NCI-H460 (cell line): ENCODE measurements at places on chromosomes 12 and 14.

- DNase-seq: no peak
These were observed 16.2 kb downstream of the ZDHHC22 start for GRCh38 chr14:77125281-77125801.

- DNase-seq: no peak
These were observed 67.8 kb downstream of the CHGA start for GRCh38 chr14:92990456-92991430.

DNA sequence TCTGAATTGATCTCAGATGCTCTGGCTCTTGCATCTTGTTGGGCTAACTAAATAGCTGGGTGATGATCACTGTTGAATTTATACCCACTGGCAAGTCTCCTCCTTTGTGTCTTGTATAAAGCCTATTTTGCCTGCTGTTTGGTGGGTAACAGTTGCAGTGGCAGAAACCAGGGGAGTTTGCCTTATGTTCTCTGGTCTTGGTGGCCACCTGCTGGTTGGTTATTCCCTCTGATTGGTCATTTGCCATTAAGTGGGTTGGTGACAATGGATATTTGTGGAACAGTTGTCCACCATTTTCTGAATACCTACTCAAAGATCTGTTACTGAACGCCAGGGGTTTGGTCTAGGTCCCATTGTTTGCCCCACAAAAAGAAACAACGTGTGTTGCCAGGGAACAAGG, 52.1 kb downstream of the AVPR1A start:
- DNase-seq: no peak

DNA sequence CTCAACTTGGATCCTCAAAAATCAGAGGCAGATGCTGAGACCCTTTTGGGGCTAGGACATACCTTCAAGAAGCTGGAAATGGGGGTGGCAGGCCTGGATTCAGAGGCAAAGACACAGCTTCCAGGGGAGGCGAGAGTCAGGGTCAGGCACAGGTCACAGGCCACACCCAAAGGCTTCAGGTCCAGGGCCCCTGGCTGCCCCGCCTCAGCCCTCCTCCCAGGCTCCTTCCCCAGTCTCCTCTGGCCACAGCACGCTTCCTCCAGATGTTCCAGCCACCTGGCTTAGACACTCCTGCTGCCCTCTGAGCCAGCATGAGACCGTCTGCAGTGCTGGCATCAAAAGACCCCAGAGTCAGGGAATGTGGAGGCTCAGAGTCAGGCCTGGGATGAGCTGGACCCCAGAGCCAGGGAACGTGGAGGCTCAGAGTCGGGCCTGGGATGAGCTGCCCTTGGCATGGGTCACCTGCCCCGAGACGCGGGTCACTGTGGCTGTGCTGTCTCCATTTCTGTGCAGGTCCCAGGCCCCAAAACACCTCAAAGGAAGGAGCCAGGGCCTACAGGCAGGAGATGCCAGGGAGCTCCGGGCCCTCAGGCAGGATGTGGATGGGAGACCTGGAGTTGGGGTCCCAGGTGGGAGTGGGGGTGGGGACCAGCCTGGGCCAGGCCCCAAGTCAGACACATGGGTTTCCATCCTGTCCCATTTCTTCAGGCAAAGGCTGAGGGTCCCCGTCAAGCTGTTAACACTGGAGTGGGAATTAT, 58.9 kb downstream of the DIO3 start:
- no peak for DNase-seq

DNA sequence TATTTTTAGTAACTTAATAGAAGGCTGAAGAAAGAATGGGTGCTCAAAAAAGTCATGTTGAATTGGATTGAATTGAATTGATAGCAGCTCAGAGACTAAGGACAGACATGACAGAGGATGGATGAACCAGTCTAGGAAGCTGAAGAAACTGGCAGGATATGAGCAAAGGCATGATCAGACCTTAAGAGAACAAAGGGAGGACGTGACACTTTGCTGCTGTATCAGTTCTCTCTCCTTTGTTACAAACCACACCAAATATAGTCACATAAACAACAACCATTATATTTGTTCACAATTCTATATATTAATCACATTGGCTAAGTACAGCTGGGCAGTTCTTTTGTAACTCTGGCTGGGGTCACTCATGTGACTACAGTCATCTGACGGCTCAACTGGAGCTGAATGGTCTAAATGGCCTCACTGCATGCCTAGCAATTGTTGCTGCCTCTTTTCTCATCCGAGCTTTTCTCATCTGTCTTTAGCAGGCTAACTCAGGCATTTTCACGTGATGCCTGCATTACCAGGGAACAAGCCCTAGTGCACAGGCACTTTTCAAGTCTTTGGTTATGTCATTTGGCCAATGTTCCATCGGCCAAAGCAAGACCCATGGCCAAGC, 355.0 kb downstream of the ETNK1 start:
- DNase-seq: no peak

- DNase-seq: no peak
These were observed 111.1 kb downstream of the STAB2 start for GRCh38 chr12:103697971-103698751.

- DNase-seq: no peak
These were observed 6.4 kb upstream of the TC2N start for GRCh38 chr14:91873471-91874415.

DNA sequence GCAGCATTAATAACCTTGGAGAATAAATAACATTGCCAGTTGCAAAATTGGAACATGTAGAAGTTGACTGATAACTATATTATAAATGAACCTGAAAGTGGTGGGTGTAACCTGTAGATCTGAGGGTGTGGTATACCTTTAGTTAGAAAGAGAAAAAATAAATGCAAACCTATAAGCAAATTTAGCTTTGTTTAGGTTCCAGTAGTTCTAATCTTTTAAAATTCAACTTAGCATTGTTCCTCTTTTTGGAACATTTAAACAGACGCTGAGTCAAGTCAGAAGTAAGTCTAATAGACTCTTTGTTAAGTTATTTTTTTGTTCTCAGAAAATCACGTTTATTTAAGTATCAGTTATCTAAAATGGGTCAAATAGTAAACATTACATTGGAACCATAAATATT, 120.0 kb downstream of the DNAI7 start:
- no peak for DNase-seq

GRCh38 chr14:46861753-46862152, 210.2 kb upstream of the RPL10L start:
- DNase-seq: no peak

DNA sequence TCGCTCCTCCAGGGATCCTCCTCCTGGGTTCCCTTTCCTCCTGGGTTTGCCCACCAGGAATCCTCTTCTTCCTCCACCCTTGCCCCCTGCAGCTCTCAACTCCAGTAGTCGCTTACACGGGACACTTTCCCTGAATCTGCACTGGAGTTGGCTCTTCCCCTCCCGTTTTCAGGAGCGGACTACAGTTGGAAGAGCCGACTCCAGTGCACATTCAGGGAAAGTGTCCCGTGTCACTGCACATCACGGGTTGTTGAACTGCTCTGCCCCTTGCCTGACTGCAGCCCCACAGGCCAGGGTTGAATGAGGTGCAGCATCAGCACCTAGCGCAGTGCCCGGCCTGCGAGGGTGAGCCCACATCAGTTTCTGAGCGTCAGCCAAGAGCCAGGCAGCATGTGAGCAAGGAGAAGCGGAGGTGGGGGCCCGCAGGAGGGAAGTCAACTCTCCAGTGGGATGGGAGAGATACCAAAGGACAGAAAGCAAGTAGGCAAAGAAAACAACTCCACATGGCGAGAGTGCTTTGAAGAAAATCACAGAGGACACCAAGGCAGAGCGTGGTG, 13.1 kb downstream of the RAPGEF3 start:
- no peak for DNase-seq

DNA sequence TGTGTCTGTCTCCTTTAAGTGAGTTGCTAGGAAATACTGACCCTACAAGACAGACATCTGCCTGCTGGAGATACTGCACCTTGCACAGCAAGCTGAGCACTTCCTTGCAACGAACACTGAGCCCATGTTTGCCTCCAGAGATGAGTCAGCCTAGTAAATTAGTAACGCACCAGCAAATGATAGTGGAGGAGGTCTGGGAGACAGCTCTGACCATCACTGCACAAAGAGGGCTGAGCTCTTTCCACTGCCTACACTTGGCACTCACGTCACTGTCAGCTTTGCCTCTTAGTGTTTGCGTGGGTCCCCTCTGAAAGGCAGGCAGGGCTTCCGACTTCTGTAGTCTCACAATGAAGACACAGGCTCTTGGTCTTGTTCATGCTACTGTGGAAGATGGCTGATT, 109.0 kb downstream of the APAF1 start:
- no peak for DNase-seq

GRCh38 chr12:43104494-43104893, 447.5 kb downstream of the ADAMTS20 start:
- no peak for DNase-seq

DNA sequence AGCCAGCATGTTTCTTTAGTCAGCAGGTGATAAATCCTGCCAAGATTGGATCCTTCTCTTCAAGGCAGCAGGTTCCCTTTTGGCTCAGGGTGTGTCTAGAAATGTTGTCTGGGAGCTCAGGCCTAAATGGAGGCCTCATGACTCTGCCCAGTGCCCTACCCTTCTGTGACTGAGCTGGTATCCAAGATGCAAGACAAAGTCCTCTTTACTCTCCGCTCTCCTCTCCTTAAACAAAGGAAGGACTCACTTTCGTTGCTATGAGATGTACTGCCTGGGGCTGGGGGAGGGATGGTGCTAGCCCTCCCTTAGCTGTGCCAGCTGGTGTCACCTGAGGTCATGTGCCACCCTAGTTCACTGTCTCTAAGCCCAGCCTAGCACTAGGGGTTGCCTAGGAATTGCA, 13.8 kb upstream of the TMPRSS12 start:
- no peak for DNase-seq
